H1 (cell line): ENCODE measurements at places on chromosomes 1 and 21.

DNA sequence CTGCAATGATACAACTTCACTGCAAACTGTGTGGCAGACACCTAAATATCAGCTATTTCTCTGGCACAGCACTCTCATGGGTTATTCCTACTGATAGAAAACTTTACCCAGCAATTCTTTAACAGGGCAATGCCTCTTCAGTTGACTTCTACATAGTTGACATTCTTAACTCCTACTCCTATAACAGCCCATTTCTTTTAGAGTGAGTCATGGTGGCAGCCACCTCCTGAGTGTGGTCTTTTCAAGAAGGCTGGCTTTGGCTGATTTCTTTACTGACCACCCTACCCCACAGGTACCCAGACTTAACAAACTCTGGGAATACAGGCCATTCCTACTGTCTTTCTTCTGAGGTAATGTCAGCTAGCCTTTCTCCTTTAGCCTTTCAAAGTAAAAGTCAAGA lies 805.8 kb upstream of the ADGRL2 start:
- no peak for DNase-seq

DNA sequence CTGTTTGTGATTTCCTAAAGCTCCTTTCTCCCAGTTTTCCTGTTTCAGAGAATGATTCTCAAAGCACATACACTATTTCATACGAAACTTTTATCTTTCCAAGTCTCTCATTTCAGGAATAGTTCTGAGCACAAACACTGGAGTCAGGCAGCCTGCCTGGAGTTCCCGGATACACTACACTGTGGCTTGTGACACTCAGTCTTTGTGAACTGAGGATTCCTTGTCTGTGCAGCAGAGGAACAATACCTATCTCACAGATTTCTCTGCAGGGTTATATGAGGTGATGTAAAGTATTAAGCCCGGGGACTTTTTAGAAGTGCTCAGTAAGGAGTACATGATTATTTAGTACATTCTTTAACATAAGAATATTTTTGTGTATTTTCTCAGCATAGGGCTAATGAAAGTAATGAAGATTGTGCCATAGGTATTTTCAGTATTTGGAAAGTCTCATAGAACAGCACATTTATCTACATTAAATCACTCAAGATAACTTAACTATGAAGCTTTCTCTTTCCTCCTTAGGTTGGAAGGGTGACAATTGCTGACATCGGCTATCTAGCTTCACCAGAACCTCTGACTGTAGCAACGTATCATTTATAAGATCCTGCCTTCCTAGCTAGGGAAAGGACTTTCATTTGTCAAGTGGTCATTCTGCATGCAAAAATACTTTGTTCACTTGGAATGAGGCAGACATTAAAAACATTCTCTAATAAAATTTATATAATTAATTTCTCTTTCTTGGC lies 12.9 kb downstream of the GBP2 start:
- no peak for DNase-seq

DNA sequence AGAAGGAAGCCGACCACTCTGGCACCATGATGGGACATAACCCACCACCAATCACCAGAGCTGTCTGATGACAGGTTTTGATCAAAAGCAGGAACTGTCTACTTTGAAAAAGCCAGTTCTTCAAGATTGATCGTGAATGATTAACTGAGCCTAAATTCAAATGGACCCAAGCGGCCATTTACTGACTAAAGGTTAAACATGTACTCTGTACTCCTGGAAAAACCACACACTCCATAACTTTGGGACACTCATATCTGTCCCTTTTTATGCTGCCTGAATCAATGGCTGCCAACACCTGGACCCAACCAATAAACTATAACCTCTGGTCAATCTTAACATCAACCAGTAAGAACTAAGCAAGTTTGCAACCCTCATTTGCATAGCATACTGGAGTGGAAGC lies 206.6 kb downstream of the URB2 start:
- no peak for DNase-seq

DNA sequence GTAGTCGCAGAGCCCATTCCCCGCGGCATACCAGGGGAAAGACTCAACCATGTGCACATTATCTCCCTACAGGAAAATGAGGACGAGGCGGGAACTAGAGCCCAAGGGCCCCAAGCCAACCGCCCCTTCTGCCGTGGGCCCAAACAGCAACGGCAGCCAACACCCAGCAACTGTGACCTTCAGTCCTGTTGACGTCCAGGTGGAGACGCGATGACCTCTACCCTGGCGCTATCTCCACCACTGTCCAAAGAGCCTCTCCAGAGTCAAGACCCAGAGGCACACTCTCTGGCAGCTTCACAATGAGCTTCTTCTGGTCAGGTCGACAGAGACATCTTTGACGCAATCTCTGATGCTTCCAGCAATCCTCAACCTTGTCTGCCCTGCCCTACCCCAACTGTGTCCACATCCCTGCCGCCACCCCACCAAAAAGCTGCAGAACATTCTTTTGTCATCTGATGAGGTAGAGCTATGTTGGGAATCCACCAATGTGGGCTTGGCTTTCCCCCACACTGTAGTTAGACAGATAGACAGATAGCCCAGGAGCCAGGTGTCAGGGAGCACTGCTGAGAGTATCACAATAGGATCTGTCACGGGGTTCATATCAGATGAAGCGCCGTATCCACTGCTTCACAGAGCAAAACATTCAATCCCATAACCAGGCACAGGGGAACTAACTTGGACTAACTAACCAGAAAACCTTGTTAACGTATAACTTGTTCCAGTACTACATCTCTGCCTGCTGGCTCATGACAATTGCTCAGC lies 37.4 kb upstream of the SRRM1 start:
- no peak for DNase-seq

- no peak for DNase-seq
Observed at GRCh38 chr21:41932576-41933312, 21.1 kb downstream of the C2CD2 start.

GRCh38 chr1:44784094-44785028 lies 3.6 kb downstream of the BEST4 start:
- DNase-seq: peak; percentile 80

DNA sequence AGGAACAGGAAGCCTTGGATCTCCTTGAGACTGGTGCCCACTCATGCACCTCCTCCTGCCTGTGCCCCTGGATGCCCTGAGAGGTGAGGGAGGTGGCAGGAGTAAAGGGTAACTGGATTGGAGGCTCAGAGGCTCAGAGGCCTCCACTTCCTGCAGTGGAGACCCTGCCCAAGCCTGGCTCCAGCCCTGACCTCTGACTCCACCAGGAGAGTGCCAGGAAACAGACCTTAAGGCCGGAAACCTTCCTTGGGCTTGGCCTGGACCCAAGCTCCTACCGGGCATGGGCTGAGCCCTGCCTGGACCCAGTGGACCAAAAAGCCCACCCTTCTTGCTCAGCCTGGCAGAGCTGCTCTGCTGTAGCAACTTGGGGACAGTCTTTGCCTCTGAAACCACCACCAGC lies 15.0 kb upstream of the CELA3B start:
- DNase-seq: no peak

DNA sequence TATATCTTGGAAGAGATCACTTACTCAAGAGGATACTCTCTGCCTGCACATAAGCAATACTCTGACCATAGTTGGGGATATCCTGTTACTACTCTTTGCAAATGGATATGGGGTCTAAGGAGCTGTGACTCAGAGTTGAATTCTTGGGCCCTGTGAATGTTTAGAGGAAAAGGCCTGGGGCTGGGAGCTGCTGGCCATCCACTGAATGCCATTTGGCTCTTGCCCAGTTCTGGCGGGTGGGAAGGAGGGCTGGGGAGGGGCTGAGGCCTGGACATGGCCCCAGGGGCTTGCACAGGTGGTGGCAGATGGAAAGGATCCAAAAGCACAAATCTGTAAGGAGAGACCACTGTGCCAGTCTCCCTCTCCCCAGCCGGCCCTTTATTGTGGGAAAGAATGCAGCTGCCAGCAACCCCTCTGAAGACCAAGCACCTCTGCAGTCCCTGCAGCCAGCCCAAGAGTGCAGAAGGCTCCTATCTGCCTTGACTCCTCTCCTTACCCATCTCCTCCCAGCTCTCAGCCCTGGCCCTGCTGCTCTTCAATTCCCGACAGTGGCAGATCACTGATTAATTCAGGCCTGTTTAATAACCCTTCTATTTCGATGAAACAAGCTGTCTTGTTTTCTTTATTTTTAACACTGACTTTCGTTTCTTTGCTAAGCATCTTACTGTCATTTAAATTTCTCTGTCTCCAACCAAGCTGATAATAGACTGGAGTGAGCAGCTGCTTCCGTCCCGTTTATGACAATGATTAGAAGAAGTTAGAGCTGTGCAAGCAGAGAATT lies 12.1 kb downstream of the PLXNA2 start:
- no peak for DNase-seq

DNA sequence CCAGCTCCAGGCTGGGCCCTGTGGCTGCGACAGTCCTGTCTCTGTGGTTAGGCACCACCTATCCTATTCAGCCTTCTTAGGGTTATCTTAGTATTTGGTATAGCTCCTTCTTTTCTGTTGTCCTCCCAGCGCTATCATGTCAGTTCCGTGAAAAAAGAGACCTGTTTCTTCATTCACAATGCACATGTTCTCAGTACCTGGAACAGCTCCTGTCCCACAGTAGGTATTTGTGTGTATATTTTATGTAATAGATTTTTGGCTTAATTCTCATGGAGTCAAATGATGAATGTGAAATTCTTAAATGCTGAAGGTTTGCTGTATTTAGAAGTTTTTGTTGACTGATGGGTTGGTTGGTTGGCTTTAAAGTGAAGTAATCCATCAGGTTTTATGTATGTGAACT lies 279.7 kb downstream of the ST6GALNAC3 start:
- no peak for DNase-seq

DNA sequence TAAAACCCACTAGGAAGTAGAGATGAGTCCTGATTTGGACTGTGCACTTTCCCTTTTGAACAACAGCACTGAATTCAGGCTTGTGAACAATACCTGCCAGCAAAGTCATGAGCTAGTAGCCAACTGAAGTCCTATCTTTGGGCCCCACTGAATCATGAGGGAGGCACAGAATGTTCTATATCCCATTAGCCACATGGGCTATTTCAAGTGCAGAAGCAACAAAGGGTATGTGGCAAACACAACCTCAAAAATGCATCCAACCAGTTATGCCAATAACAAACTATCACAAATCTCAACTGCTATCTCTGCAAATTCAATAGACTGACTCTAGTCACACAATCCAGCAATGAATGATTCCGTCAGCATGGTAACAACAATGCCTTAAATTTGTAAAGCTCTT lies 276.0 kb downstream of the MRPL39 start:
- DNase-seq: no peak

- peak; percentile 94 for DNase-seq
Observed at GRCh38 chr1:205301205-205301821, 20.2 kb downstream of the NUAK2 start.

GRCh38 chr1:15513192-15513591 lies 10.8 kb downstream of the CASP9 start:
- DNase-seq: no peak

DNA sequence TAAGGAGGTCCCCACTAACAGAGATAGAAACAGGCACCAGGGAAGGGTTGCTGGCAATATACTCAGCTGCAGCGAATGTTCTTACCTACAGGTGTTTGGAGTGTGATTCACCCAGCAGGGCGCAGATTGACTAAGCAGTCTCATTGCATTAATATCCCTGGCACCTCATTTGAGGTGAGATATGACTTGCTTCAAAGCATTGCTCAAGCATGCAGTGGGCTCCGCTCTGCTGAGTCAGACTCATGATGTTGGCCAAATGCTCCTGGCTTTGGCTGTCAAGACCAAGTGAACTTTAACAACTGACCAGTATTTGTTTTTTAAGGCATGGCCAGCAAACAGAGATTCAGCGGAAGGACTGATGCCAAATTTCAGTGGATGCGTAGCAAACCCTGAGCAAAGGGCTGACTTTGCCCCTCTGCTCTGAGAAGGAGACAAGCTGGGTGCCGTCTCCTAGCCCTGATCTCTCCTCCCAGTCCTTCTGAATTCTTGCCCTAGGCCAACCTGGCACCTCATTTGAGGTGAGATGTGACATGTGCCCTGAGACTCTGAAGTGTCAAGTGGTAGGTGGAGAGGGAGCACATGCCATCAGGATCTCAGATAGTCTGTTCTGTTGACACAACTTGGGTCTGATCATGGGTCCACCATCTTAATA lies 187.1 kb upstream of the COA6 start:
- no peak for DNase-seq

GRCh38 chr1:223647249-223647648 lies 18.3 kb downstream of the CAPN8 start:
- DNase-seq: no peak

GRCh38 chr1:32782086-32782485 lies 35.1 kb downstream of the YARS1 start:
- no peak for DNase-seq

- no peak for DNase-seq
Observed at GRCh38 chr1:16174886-16175598, 19.2 kb upstream of the EPHA2 start.
